Pancreas (tissue), 10 donors: ENCODE measurements at places on chromosomes 12 and 14. TPM values are rescaled to one million over a fixed set of nuclear protein-coding genes. Genes with fewer than 3 reads are reported as not detected.
A peak's percentile ranks its signal among the peaks of the same experiment; 100 is the strongest.

GRCh38 chr12:67876305-67876915 lies 112.8 kb upstream of the IFNG-AS1 start:
- no peak overlapping the region for H3K4me3 ChIP-seq
- no peaks in the 10 kb centered on the region for H3K4me1 ChIP-seq
- H3K27me3 ChIP-seq = no peaks in the 10 kb centered on the region
- H3K27ac ChIP-seq = no peak overlapping the region
- H3K36me3 ChIP-seq = no peaks in the 10 kb centered on the region
- no peak for DNase-seq

- no peak for DNase-seq
- H3K36me3 ChIP-seq = no peaks in the 10 kb centered on the region
- H3K27me3 ChIP-seq = no peaks in the 10 kb centered on the region
- H3K4me1 ChIP-seq = peaks cover 5% of the 10 kb centered on the region
Measured at GRCh38 chr12:88062474-88062873, 33.3 kb upstream of the C12orf50 start.

DNA sequence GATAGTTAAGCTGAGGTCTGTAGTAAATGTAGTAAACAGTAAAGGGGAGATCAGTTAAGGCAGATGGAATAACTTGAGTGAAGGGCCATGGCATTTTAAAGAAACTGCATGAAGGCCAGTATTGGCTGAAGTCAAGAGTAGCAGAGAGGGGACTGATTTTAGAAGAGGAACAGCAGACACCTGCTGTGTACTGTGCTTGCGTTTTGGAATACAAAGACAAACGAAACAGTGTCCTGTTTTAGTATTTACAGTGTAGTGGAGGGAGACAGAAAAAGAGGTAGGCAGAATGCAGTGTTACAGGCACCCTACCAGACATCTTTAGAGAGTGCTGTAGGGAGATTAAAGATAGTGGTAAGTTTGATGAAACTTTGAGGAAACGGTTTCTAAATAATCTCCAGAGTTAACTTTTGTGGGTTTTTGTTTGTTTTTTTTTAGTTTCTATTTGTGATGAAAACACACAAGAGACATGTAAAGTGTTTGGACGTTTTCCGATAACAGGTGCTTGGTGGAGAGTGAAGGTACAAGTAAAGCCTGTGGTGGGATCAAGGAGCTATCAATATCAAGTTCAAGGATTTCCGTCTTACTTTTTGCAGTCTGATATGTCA lies 2.1 kb downstream of the HELB start:
- no peak overlapping the region for H3K27ac ChIP-seq
- DNase-seq = no peak
- no peak overlapping the region for H3K4me3 ChIP-seq
- no peaks in the 10 kb centered on the region for H3K36me3 ChIP-seq

DNA sequence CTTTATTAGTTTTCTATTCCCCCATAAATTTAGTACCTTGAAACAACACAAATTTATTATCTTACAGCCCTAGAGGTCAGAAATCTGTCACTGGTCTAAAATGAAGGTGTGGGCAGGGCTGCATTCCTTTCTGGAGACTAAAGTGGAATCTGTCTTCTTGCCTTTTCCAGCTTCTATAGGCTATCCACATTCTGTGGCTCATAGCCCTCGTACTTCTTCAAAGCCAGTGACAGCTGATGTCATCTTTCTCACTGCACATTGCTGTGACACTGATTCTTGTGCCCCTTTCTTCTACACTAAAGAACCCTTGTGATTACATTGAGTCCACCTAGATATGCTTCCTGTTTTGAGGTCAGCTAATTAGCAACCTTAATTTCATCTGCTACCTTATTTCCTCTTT lies 23.2 kb upstream of the DCN start:
- no peak for DNase-seq
- no peak overlapping the region for H3K4me3 ChIP-seq
- H3K36me3 ChIP-seq = no peaks in the 10 kb centered on the region
- H3K27me3 ChIP-seq = no peaks in the 10 kb centered on the region
- H3K27ac ChIP-seq = no peak overlapping the region
- H3K4me1 ChIP-seq = no peaks in the 10 kb centered on the region

DNA sequence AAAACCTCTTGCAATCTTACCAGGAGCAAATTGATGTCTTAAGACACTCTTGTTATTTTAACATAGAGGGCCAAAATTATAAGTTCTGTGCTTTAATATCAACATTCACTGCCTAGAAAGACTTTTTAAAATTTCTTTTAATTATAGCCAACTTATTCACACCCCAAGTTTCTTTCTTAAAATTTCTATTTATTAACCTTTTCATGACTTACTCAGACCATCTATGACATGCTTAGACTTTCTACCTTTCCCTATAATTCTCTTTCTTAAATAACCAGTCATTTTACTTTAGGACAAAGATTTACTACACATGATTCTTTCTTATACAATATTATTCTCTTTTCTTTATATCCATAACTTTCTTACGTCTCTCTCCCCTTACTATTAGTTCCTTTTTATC lies 220.4 kb downstream of the NUBPL start:
- H3K36me3 ChIP-seq = no peaks in the 10 kb centered on the region
- DNase-seq = no peak
- H3K4me3 ChIP-seq = no peak overlapping the region
- H3K27ac ChIP-seq = no peak overlapping the region
- no peaks in the 10 kb centered on the region for H3K4me1 ChIP-seq

DNA sequence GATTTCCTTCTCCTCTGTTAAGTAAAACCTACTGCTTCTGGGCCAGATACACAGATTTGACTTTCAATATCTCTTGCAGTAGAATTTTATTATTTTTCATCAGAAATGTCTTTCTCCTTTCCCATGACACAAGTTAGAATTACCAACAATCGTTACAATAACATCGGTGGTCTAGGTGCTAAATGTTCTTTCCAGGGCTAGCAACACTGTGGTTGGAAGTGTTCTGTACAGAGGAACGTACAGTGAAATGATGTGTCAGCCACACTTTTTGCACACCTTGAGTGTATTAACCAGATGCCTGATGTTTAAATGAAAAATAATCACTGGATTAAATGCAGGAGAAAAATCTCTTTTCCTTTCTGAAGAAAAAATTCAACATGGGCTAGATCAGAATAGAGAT lies 27.7 kb upstream of the KLRD1 start:
- no peak for DNase-seq
- no peaks in the 10 kb centered on the region for H3K27me3 ChIP-seq
- no peak overlapping the region for H3K4me3 ChIP-seq
- H3K36me3 ChIP-seq = no peaks in the 10 kb centered on the region
- no peak overlapping the region for H3K27ac ChIP-seq

DNA sequence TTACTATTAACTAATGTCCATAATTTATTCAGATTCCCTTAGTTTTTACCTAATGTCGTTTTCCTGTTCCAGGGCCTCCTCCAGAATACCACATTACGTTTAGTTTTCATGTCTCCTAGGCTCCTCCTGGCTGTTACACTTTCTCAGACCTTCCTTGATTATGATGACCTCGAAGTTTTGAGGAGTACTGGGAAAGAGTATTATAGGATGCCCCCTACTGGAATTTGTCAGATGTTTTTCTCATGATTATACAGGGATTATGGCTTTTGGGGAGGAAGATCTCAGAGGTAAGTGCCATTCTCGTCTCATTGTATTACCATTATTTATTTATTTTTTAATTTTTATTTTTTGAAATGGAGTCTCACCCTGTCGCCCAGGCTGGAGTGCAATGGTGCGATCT lies 17.7 kb upstream of the C1S start:
- no peak for DNase-seq
- H3K36me3 ChIP-seq = no peaks in the 10 kb centered on the region

DNA sequence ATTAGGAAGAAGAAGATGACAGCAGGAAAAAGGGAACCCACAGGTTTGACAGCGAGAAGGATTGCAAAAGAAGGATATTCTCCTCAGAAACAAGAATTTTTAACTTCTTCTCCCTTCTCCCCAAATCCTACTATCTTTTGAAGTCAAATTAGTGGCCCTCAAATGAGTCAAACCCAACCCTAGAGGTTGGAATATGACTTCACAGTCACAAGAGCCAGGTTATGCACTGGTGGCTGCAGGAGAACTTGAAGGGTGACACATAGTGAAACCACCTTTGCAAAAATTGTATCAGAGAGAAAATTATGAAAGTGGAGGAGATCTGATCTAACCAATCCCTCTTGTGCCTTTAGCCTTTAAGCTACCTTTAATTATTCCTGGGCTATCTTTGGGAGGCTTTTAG lies 386.2 kb upstream of the CCDC196 start:
- H3K27ac ChIP-seq = no peak overlapping the region
- H3K4me1 ChIP-seq = no peaks in the 10 kb centered on the region
- H3K27me3 ChIP-seq = no peaks in the 10 kb centered on the region

DNA sequence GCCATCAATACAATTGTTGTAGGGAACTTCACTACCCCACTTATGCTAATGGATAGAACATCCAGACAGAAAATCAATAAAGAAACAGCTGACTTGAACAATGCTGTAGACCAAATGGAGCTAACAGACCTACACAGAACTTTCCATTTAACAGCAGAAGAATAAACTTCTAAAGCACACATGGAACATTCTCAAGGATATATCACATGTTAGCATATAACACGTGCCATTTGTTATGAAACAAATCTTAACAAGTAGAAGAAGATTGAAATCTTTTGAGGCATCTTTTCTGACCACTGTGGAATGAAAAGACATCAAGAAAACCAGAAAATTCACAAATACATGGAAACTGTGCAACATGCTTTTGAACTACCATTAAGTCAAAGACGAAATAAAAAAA lies 62.5 kb upstream of the RNU6-8 start:
- DNase-seq = no peak
- no peak overlapping the region for H3K27ac ChIP-seq
- no peaks in the 10 kb centered on the region for H3K36me3 ChIP-seq

GRCh38 chr12:123151457-123152454 lies 866 bp upstream of the PITPNM2 start:
- no peaks in the 10 kb centered on the region for H3K36me3 ChIP-seq
- no peak for DNase-seq
- H3K4me1 ChIP-seq = no peaks in the 10 kb centered on the region

GRCh38 chr12:19150273-19150900 lies 20.9 kb downstream of the PLEKHA5 start:
- no peaks in the 10 kb centered on the region for H3K36me3 ChIP-seq
- H3K27me3 ChIP-seq = no peaks in the 10 kb centered on the region
- DNase-seq = no peak
- H3K4me3 ChIP-seq = no peak overlapping the region
- no peak overlapping the region for H3K27ac ChIP-seq

- H3K27me3 ChIP-seq = no peaks in the 10 kb centered on the region
- H3K36me3 ChIP-seq = no peaks in the 10 kb centered on the region
- no peak overlapping the region for H3K27ac ChIP-seq
- H3K4me3 ChIP-seq = peak overlapping the region; percentile 86
- DNase-seq = no peak
Measured at GRCh38 chr12:754473-754820, 2.1 kb downstream of the WNK1 start.

DNA sequence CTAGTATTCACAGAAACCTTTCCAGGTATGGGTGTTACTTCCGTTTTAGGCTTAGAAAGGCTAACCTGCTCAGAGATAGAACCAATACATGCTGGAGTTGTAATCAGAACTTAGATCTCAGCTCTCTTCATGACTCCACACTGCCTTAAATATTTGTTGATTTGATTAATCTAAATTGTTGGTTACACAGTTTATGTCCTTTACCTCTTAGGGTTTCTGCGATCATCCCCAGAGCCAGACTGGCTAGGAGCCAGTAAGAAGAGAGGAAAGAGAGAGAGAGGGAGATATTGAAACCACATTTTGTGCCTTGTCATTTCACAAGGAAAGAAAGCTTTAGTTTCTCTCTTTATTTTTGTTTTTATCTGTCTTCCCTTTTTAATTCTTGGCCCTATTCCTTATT lies 16.8 kb upstream of the MGP start:
- no peaks in the 10 kb centered on the region for H3K36me3 ChIP-seq
- no peak overlapping the region for H3K27ac ChIP-seq
- H3K4me3 ChIP-seq = no peak overlapping the region
- H3K27me3 ChIP-seq = no peaks in the 10 kb centered on the region
- H3K4me1 ChIP-seq = peaks cover 7% of the 10 kb centered on the region

GRCh38 chr12:9114946-9115345 lies 773 bp downstream of the A2M start:
- no peak overlapping the region for H3K4me3 ChIP-seq
- no peaks in the 10 kb centered on the region for H3K4me1 ChIP-seq
- no peaks in the 10 kb centered on the region for H3K27me3 ChIP-seq
- no peak overlapping the region for H3K27ac ChIP-seq

GRCh38 chr14:103858063-103858781 lies 10.8 kb upstream of the PPP1R13B start:
- H3K4me1 ChIP-seq = peaks cover 10% of the 10 kb centered on the region
- H3K36me3 ChIP-seq = no peaks in the 10 kb centered on the region
- no peak overlapping the region for H3K27ac ChIP-seq
- H3K4me3 ChIP-seq = no peak overlapping the region
- DNase-seq = no peak
- H3K27me3 ChIP-seq = no peaks in the 10 kb centered on the region

DNA sequence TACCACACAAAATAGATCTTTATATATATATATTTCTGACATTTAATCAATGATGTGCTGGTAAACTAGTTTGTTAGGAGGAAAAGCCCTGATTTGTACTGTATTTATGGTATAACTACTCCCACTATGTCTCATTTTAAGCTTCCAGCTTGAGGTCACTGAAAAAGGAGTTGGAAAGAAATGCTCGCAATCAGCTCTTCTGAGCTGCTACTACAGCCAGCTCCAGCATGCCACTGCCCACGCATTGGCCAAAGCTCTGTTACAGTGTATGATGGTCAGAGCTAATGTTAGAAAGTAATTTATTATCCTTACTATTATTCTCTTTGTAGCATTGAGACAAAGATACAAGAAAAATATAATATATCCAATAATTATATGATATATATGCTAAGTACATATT lies 55.0 kb upstream of the PCED1B start:
- no peaks in the 10 kb centered on the region for H3K27me3 ChIP-seq
- H3K27ac ChIP-seq = no peak overlapping the region
- H3K4me1 ChIP-seq = no peaks in the 10 kb centered on the region

DNA sequence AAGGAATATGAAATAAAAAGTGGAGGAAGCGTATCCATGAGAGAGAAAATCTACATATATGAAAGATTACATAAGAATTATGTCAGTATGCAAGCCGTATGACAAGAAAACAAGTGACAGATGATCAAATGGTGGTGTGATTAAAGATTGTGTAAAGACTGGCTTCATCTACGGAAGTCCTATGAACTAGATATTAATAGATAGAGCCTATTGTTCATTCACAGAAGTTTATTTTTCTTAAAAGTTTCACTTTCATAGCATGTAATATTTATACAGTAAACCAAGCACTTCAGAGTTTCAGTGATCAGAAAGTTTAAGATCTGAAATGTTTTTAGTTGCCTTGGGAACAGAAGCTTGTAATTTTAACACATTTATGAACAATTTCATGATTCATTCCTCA lies 84.5 kb downstream of the VRK1 start:
- no peaks in the 10 kb centered on the region for H3K27me3 ChIP-seq
- no peaks in the 10 kb centered on the region for H3K36me3 ChIP-seq
- H3K4me3 ChIP-seq = no peak overlapping the region

CCDC177 gene
- total RNA-seq = not detected

MYH6 gene
- total RNA-seq = 0.16 TPM

MPHOSPH9 gene
- 4.8 TPM for total RNA-seq

SLCO1C1 gene
- 0.31 TPM for total RNA-seq

KRT3 gene
- total RNA-seq = not detected

KCNJ8 gene
- total RNA-seq = 27.0 TPM

RNASE1 gene
- 347 TPM for total RNA-seq
